ENCODE measurements at places on chromosomes 7 and 10. TPM values are rescaled to one million over a fixed set of nuclear protein-coding genes. Genes with fewer than 3 reads are reported as not detected.

DNA sequence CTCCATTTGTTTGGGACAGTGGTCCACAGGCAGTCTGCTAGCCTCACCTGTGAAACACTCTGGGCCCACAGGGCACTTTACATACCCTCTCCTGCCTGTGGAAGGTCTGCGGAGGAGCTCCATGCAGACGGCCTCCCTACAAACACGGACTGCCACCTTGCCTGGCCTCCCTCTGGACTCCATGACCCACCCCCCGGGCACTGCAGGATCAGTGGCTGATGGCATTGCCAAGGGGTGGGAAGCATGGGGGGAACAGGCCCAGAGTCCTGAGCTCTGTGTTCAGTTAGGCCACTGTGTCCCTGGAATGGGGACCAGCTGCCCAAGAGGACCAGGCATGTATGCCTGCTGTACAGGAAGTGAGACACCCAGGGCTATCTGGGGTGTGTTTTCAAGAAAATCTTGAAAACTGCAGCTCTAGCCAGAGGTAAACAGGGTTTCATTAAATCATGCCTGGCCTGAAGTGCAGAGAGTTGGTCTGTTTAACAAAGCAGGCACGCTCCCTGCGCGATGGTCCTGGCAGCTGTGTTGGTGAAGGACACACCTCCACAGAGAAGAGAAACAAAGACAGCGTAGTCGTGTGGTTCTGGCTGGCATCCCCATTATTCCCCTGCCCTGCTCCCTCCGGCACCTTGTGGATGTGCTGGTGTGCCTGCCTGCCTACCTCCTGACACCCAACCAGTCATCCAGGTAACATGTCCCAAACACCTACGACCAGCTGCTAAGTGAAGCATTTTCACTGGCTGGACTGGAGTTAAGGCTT lies 470.8 kb upstream of the ZMIZ1 start:
- DNase-seq = no peak
- H3K4me1 ChIP-seq = peaks cover 5% of the 10 kb centered on the region
- no peaks in the 10 kb centered on the region for H3K36me3 ChIP-seq
- H3K27me3 ChIP-seq = no peaks in the 10 kb centered on the region
- H3K27ac ChIP-seq = no peak overlapping the region
- no peak overlapping the region for H3K4me3 ChIP-seq

- H3K27me3 ChIP-seq = no peaks in the 10 kb centered on the region
- no peak overlapping the region for H3K4me3 ChIP-seq
- no peak overlapping the region for H3K27ac ChIP-seq
- H3K4me1 ChIP-seq = no peaks in the 10 kb centered on the region
- no peak for DNase-seq
Measured at GRCh38 chr7:111853201-111853990, 291.1 kb upstream of the IMMP2L start.

DNA sequence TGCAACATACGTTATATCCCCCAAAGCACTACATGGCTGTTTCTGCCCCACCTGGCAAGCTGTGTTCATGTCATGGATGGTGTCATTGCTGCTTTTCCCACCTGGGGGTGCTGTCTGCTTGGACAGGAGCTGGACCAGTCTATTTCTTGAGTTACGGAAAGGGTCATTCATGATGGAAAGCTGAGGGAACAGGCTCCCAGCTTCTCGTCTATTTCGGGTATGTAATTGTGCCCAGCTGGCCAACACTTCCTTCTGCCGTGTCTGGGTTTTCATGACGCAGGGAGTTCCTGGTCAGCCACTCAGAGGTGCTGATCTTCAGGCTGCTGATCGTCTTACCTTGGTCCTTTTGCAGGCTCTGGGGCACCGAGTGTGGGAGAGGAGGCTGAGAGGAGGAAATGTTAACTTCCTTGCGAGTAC lies 8.6 kb downstream of the BTBD16 start:
- no peaks in the 10 kb centered on the region for H3K27me3 ChIP-seq
- H3K4me1 ChIP-seq = no peaks in the 10 kb centered on the region
- DNase-seq = no peak
- H3K27ac ChIP-seq = no peak overlapping the region
- H3K36me3 ChIP-seq = no peaks in the 10 kb centered on the region

DNA sequence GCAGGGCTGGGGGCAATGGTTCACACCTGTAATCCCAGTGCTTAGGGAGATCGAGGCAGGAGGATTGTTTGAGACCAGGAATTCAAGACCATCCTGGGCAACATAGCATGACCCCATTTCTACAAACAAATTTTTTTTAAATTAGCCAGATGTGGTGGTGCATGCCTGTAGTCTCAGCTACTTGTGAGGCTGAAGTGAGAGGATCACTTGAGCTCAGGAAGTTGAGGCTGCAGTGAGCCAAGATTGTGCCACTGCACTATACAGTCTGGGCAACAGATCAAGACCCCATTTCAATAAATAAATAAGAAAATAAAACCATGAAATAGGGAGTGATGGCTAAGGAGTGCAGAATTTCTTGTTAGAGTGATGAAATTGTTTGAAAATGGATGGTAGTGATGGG lies 8.9 kb downstream of the GRID2IP start:
- H3K27me3 ChIP-seq = peaks cover 21% of the 10 kb centered on the region
- no peak overlapping the region for H3K27ac ChIP-seq
- no peak overlapping the region for H3K4me3 ChIP-seq
- no peaks in the 10 kb centered on the region for H3K4me1 ChIP-seq

- H3K4me1 ChIP-seq = peaks cover under 1% of the 10 kb centered on the region
- H3K4me3 ChIP-seq = no peak overlapping the region
- no peak for DNase-seq
- H3K27ac ChIP-seq = no peak overlapping the region
- H3K27me3 ChIP-seq = no peaks in the 10 kb centered on the region
Measured at GRCh38 chr10:47408606-47409005, 24.5 kb upstream of the ZNF488 start.

DNA sequence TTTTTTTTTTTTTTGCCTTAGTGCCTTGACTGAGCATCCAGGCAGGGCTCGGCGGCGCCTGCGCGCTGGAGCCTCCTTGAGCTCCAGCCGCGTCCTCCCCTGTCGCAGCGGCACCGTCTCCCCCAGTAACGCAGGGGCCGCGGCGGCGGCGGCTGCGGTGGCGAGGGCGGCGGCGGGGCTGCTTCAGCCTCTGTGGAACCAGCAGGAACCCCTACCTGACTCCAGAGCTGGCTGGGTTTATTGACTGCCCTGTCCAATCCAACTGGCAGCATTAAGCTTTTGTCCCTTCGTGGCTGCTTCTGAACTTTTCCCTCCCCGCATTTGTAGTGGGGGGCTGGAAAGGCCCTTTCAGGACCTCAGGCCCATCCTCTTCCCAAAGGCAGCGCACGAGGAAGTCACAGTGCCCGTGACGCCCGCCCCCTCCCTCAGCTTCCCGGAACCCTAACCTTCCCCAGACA lies at the start of gene GPR85:
TSS of gene GPR85 (minus strand) at position 397 of the 458 bp plus-strand sequence. CDS start 2,106 bp downstream, outside the sequence.
- H3K4me3 ChIP-seq = peak within 1 kb of the TSS; percentile 53
- no peaks in the 10 kb centered on the region for H3K36me3 ChIP-seq
- H3K27ac ChIP-seq = peak within 1 kb of the TSS; percentile 65
- no peaks in the 10 kb centered on the region for H3K27me3 ChIP-seq
- peak; percentile 81 for DNase-seq

DNA sequence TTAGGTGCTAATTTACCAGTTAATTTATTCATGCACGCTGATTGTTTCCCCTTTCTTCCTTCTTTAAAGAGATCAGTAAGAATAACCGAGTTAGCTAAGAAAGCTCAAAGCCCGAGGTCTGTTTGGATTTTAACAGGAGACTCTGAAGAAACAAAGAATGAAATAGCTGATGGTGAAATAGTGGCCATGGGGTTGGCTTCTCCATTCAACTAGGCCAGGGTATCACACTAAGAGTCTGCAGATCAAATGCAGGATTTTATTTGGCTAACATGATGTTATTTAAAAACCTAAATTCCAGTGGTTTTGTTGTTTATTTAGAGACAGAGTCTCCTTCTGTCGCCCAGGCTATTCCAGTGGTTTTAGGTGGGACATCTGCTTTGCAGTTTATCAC lies 65.2 kb upstream of the SYPL1 start:
- peak overlapping the region; percentile 28 for H3K27ac ChIP-seq
- DNase-seq = no peak
- H3K27me3 ChIP-seq = no peaks in the 10 kb centered on the region
- H3K4me1 ChIP-seq = peaks cover 18% of the 10 kb centered on the region
- H3K4me3 ChIP-seq = no peak overlapping the region

- H3K27ac ChIP-seq = no peak overlapping the region
- no peak overlapping the region for H3K4me3 ChIP-seq
- no peak for DNase-seq
- H3K36me3 ChIP-seq = no peaks in the 10 kb centered on the region
- no peaks in the 10 kb centered on the region for H3K4me1 ChIP-seq
Measured at GRCh38 chr10:116385311-116385710, 42.3 kb upstream of the PNLIPRP3 start.

DNA sequence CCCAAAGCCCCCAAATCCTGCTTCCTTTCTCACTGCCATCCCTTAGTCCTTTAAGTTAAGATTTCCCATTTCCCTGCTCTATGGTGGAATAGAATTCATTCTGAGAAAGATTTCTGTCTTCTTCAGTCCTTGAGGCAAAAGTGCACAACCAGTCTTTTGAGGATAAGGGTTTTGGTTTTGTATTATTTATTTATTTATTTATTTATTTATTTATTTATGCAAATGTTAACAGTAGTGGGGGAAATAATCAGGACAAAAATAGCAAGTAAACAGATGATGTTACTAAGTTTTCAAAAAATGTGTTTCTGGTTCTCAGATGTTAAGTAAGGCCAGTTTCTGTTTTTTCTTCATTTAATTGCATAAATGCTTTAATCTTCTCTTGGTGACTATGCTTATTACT lies 84.2 kb downstream of the GLCCI1 start:
- H3K4me3 ChIP-seq = no peak overlapping the region
- no peak for DNase-seq
- no peaks in the 10 kb centered on the region for H3K27me3 ChIP-seq
- no peak overlapping the region for H3K27ac ChIP-seq
- no peaks in the 10 kb centered on the region for H3K4me1 ChIP-seq

- DNase-seq = no peak
- no peaks in the 10 kb centered on the region for H3K27me3 ChIP-seq
- H3K27ac ChIP-seq = no peak overlapping the region
- H3K36me3 ChIP-seq = no peaks in the 10 kb centered on the region
Measured at GRCh38 chr10:3914733-3915132, 129.7 kb upstream of the KLF6 start.

DNA sequence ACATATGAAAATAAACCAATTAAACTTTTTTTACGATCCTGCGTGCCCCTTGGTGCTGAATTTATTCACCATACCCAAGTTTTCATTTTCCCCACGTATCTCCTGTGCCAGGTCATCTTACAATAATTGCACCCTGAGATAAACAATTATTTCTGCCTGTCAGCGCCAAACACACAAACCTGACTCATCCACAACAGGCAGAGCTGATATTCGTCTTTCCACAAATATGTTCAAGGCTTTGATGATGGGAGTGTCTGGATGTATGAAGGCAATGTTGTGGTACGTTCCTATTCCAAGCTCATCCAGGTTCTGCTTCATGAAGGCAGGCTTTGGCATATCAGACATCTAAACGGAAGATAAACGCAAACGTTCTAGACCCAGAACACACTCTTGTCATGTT lies 45.8 kb upstream of the RHEB start:
- H3K4me1 ChIP-seq = peaks cover 5% of the 10 kb centered on the region
- DNase-seq = no peak
- H3K4me3 ChIP-seq = no peak overlapping the region
- H3K27me3 ChIP-seq = no peaks in the 10 kb centered on the region

Gene GRID2IP
- total RNA-seq = 0.46 TPM

Gene PNLIP
- not detected for total RNA-seq

Gene MYPN
- total RNA-seq = not detected

Gene FXYD4
- total RNA-seq = 1.1 TPM

Measured in upper lobe of right lung (tissue), 1 donor.